ENCODE measurements at places on chromosomes 3 and 15. TPM values are rescaled to one million over a fixed set of nuclear protein-coding genes. Genes with fewer than 3 reads are reported as not detected.

- no peak for DNase-seq
Observed at GRCh38 chr3:47901280-47901833, 98.4 kb downstream of the DHX30 start.

DNA sequence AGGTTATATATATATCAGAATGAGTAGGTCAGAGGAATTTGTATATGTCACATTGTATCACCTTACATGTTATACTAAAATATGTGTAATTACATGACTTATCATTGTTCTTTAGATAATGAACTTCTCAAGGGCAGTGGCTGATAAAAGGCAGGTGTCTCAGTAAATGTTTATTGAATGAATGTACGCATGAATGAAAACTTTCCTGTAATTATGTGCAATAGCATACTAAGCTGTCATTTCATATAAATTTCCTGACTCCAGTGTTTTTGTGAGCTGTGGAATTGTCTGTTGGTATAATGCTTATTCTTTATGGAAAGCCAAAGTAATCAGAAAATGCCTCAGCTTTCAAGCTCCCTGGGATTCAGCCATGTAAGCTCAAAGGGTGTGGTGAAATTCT, 4.2 kb downstream of the TBC1D23 start:
- DNase-seq, result no peak

DNA sequence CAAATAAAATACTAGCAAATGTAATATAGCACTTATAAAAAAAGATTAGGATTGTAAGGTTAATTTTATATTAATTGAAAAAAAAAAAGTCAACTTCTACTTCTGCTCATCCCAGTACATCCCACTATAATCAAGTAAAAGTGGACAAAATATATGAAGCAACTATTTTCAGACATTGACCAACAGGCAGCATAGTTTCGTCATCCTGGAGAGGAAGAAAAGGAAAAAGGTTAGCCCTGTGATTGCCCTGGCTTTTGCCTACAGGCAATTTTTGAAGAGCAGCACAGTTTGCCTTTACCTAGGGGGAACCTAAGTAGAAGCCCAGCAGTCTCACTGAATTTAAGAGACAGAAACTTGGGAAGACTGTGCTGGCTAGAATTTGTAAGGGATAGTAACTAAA, 52.2 kb upstream of the ACTC1 start:
- no peak for DNase-seq

DNA sequence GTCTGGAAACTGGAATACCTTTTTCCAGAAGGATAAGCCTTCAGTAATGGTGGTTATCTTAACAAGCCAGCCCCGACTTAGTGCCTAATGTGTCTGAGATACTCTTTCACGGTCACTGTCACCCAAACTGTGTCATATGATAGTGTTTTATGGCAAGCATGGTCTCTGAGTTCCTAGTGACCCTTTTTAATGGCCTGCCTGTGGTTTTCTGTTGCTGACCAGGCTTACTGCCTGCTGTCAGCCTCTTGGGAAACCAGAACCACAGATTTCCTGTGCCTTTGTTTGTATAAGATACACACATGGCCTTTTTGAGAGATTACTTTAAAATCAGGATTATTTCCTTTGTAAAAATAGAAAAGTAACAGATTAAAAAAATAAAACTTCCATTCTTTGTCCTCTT, 22.4 kb downstream of the HPS3 start:
- DNase-seq, result no peak

The BFSP2 gene
- not detected for total RNA-seq

GRCh38 chr3:172875039-172875438, 124.5 kb downstream of the ECT2 start:
- no peak for DNase-seq

GRCh38 chr3:114671741-114672510, 378.1 kb downstream of the TIGIT start:
- DNase-seq, result no peak

The PRR23E gene
- total RNA-seq, result not detected
